ENCODE measurements at places on chromosomes 1 and 21. TPM values are rescaled to one million over a fixed set of nuclear protein-coding genes. Genes with fewer than 3 reads are reported as not detected.

DNA sequence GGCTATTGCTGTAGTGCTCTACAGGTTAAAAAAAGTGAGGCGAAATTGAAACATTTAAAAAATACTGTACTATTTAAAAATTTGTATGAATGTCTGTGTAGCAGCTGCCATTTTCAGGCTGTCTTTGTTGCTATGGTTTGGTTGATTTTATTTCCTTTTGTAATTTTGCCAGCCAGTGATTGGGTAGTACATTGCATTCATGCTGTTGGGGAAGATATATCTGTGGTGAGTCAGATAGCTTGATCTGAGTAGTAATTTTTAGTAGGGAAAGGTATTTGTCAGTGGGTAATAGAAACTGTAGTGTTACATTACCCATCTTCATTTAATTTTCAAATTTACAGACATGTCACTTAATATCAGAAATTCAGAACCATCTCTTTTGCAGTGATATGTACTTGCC, 15.0 kb downstream of the NFIA start:
- no peak for DNase-seq

LRRC47 gene
- total RNA-seq: 31.1 TPM

KRTAP10-10 gene
- total RNA-seq: not detected

- no peak for DNase-seq
Measured at GRCh38 chr21:42226626-42227025, 7.7 kb downstream of the ABCG1 start.

GRCh38 chr1:174690266-174690665, 242.5 kb downstream of the GPR52 start:
- no peak for DNase-seq

SH2D2A gene
- total RNA-seq: not detected

PAQR6 gene
- total RNA-seq: 0.43 TPM

- no peak for DNase-seq
Measured at GRCh38 chr1:109163551-109163950, 49.6 kb downstream of the ELAPOR1 start.

DNA sequence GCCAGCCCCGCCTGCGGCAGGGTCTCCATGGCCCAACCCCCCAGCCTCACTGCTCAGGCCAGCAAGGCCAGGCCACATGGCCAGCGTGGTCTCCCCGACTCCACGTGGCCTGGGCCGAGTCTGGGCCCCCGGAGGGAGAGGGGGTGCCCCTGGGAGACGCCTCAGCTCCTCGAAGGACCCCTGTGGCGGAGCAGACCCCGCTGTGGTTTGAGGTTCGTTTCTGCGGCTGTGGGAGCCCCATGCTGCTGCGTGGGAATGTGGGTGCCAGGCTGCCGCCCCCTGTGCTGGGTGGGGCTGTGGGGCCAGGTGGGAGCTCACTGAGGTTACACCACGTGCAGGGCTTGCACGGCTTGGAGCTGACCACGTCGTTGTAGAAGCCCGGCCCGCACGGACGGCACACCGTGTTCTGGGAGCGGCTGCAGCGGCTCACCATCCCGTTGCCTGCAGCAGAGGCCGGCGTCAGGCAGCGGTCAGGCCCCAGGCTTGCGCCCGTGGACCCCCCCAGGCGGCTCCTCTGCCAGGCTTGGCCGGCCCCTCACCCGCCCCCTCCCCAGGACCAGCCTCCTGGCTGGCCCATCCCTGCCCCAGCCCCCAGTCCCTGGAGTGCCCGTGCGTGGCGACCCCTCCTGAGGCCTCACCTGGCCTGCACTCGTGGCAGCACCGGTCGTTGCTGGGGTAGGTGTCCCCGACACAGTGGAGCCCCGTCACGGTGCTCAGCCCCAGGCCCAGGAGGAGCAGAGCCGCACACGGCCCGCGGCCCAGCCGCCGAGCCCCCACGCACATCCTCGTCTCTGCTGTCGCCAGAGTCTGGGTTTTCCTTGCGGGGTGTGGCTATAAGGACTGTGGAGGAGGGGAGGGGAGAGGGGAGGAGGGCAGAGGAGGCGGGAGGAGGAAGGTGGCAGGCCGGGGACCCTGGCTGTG, at the start of gene TNFRSF4:
Gene TNFRSF4, minus strand, starts transcription at position 809 of the 921 bp plus-strand sequence. Its CDS starts 26 bp downstream, at position 783.
- DNase-seq: no peak

C1orf116 gene
- total RNA-seq: under 0.01 TPM

GRCh38 chr1:111821121-111821745, 65.5 kb downstream of the DDX20 start:
- DNase-seq: no peak

HSD3B1 gene
- total RNA-seq: not detected

DNA sequence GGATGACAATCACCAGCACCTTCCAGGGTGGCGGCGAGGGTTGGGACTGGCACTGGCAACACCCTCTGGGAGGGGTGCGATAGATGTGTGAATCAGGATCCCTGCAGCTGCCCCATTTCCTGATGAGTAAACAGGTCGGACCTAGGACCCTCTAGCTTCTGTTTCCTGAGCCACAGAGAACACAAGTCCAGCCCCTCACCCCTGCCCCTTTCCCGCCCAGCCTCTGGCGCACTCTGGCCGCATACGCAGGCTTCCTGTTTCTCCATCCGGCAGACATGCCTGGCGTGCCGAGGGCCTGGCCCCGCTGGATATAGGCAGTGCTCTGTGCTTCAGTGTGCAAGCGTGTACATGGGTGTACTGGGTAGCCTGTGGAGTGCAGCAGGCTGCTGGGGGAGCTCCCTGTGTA, 4.6 kb downstream of the PEAR1 start:
- DNase-seq: peak; percentile 74

DNA sequence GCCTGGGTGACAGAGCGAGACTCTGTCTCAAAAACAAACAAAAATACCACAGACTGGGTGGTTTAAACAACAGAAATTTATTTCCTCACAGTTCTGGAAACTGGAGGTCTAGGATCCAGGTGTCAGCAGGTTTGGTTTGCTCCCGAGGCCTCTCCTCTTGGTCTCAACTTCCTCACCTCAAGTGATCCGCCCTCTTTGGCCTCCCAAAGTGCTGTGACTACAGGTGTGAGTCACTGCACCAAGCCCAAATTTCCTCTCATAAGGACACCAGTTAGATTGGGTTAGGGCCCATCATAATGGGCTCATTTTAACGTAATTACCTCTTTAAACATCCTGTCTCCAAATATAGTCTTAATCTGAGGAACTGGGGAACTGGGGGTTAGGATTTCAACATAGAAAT, 35.5 kb downstream of the MFSD2A start:
- DNase-seq: no peak

- no peak for DNase-seq
Measured at GRCh38 chr1:233629305-233629935, 15.5 kb downstream of the KCNK1 start.

DNA sequence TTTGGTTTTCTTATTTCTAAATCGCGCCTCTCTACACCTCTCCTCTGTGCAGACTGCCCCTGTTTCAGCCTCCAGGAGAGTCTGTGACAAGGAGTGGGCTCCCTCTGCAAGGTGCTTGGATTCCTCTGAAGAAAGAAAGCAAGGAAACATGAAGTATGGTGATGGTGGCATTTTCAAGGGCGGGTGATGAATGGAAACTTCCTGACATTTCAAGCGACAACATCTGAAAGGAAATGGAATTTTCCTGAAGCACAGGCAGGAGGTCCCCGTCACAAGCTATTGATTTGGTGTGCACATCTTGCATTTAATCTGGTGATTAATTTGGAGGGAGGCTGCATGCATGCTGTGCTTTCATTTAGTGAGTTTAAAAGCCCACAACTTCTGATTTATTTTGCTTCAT, 164.6 kb upstream of the FGGY start:
- DNase-seq: no peak

DNA sequence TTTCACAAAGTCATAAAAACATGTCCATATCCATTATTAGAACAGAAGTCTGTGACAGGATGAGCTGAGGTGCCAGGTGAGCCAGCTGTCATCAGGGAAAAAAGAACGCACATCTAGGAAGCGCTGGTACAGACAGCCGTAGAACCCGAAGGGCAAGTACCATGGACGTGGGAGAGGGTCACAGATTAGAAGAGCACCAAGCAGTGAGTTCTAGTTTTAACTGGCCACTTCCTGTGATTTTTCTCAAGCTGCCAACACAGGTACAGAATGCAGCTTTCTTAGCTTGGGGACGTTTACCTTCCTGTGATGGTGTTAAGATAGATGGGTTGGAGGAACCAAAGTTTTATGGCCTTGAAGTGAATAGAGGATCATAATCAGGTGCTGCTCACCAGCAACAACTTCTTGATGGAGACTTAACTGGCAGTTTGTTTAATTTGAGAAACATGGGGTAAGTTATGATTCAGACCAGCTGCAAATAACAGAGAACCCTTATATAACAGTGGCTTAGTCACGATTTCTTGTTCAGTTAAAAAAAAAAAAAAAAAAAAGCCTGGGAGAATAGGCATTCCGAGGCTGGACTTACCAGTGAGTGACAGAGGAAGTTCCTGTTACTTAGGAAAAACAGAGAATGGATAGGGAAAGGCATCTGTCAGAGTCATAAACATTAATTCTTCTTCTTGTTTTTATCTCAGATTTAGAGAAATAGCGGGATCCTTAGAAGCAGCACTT, 30.9 kb downstream of the AGT start:
- DNase-seq: no peak

DNA sequence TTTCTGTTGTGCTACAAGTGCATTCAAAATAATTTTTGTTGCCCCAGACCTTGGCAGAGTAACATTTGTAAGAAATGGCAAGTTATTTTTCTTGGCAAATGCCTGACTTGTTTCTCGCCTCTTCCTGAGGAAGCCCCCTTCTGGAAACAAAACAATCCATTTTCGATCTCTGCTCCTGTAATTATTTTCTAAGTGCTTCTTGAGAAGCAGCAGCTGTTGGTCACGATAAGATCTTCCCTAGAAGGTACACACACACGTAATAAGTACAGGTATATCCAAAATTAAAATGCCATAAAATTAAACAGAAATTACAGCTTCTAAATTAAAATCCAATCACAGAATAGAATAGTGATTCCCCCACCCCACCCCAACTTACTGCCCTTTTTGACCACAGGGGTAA, 47.3 kb downstream of the LPGAT1 start:
- DNase-seq: no peak
